ENCODE measurements at places on chromosomes 13 and 19.
A peak's percentile ranks its signal among the peaks of the same experiment; 100 is the strongest.

GRCh38 chr19:10290357-10290875 lies 664 bp downstream of the ICAM5 start:
- no peak for DNase-seq

- DNase-seq = no peak
These were observed 9.7 kb downstream of the ACTL9 start for GRCh38 chr19:8688930-8689329.

DNA sequence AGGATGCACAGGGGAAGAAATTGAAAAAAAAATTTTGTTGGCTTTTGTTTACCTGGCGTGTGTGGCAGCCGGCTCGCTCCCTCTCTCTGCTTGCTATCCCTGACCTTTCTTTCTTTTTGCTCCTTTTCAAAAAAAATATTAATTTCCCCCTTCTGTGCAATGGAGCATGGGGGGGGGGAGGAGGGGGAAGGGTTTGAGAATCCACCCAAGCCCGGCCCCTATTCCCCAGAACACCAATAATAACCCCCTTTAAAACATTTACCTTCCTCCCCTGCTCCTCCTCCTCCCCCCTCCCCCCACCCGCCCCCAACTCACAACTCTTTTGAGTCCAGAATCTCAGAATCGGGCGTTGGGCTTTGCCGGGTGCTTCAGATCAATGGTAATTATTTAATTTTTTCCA lies 28.4 kb downstream of the NFIX start:
- no peak for DNase-seq

DNA sequence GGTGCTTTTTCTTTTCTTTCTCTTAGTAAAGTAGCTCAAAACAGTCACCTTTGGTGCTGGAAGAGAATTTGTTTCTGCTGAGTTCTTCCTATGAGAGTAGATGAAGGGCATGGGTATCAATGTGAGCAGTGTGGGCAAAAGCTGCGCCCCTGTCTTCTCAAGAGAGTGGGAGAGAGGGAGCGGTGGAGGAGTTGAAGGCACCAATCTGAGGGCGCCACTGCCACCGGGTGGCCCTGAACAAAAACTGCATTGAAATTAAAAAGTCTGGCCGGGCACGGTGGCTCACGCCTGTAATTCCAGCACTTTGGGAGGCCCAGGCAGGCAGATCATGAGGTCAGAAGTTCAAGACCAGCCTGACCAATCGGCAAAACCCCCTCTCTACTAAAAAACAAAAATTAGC lies 28.7 kb upstream of the EPHX3 start:
- DNase-seq = no peak

DNA sequence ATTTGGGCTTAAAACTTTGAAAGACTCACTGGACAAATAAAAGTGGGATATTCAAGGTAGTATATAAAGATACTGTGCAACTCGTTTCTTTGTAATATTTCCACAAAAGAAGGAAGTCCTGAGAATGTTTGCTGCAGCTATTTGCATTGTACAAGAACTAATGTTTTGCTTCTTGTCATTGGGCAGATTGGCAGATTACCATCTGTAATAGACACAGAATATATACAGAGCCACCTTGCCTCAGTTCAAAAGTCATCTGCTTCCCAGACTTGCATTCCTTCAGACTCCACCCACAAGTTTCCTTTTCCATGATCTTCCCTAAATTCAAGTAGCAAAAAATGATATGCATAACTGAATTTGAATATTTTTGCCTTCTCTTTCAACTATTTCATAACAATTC lies 145.1 kb downstream of the EFNB2 start:
- DNase-seq = no peak

- no peak for DNase-seq
These were observed 17.4 kb downstream of the ZC3H4 start for GRCh38 chr19:47096100-47096704.

- no peak for DNase-seq
These were observed 329.2 kb upstream of the TSHZ3 start for GRCh38 chr19:31678421-31678820.

- DNase-seq = no peak
These were observed 2.4 kb downstream of the DPP9 start for GRCh38 chr19:4721196-4721595.

- peak; percentile 43 for DNase-seq
These were observed 15.8 kb downstream of the ARRDC2 start for GRCh38 chr19:18023622-18024251.
